ENCODE measurements at places on chromosomes 1 and 21. TPM values are rescaled to one million over a fixed set of nuclear protein-coding genes. Genes with fewer than 3 reads are reported as not detected.

DNA sequence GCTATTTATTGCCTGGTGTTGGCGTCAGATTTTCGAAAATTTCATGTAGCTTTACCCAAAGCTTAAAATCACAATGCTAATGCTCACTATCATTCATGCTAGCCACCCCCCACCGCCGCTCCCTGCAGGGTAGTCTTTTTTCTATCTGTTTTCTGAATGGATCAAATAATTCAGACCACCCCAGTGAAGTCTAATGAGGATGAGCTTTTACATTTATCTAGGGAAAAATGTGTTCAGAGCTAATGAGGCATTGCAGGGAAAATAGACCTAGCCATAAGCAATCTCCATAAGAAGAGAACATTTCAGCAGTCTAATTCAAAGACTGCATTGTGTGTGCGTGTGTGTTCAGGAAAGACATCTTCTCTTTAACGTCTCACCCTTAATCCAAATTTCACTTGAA lies 533.0 kb upstream of the PRMT6 start:
- H3K27ac ChIP-seq, result no peak overlapping the region
- no peaks in the 10 kb centered on the region for H3K4me1 ChIP-seq
- no peak for DNase-seq
- H3K4me3 ChIP-seq, result no peak overlapping the region
- H3K36me3 ChIP-seq, result no peaks in the 10 kb centered on the region

GRCh38 chr1:153122831-153123421 lies 9.6 kb upstream of the SPRR2F start:
- H3K27me3 ChIP-seq, result no peaks in the 10 kb centered on the region
- DNase-seq, result no peak
- no peaks in the 10 kb centered on the region for H3K4me1 ChIP-seq
- H3K4me3 ChIP-seq, result no peak overlapping the region

DNA sequence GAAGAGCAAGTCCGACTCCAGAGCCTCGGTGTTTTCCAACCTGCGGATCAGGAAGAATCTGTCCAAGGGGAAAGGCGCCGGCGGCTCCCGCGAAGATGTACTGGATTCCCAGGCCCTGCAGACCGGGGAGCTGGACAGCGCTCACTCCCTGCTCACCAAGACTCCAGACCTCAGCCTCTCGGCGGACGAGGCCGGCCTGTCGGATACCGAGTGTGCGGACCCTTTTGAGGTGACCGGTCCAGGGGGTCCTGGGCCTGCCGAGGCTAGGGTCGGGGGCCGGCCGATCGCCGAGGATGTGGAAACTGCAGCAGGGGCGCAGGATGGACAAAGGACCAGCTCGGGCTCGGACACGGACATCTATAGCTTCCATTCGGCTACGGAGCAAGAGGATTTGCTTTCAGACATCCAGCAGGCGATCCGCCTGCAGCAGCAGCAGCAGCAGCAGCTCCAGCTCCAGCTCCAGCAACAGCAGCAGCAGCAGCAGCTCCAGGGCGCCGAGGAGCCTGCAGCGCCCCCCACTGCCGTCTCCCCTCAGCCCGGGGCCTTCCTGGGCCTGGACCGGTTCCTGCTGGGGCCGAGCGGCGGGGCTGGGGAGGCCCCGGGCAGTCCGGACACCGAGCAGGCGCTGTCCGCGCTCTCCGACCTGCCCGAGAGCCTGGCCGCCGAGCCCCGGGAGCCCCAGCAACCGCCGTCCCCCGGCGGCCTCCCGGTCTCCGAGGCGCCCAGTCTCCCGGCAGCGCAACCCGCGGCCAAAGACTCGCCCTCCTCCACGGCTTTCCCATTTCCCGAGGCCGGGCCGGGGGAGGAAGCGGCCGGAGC lies 827 bp downstream of the FMN2 start:
- no peak overlapping the region for H3K4me3 ChIP-seq
- no peaks in the 10 kb centered on the region for H3K27me3 ChIP-seq
- DNase-seq, result no peak
- no peaks in the 10 kb centered on the region for H3K4me1 ChIP-seq
- H3K36me3 ChIP-seq, result no peaks in the 10 kb centered on the region

DNA sequence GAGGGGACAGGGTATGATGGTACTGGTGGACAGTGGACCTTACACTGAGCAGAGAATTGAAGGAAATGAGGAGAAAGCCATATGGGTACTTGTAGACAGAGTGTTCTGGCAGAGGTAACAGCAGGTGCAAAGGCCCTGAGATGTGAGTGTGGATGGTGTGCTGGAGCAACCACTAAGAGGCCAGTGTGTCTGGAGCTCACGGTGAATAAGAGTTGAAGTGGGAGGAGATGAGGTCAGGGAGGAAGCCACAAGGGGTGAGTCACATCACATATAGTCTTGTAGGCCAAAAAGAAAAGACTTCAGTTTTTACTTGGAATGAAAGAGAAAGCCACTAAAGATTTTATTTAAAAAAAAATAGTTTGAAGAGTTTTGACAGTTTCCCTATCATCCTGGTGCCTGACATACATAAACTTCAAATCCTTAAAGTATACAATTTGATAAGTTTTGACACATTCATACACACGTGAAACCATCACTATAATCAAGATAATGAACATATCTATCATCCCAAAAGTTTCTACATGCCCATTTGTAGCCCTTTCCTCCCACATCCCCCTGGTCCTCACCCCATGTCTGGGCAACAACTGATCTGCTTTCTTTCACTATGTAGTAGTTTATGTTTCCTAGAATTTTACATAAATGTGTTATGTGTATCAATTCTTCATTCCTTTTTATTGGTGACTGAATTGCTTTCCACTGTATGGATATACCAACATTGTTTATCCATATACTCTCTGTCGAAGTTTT lies 148.4 kb downstream of the GPATCH2 start:
- DNase-seq, result no peak
- no peak overlapping the region for H3K27ac ChIP-seq
- H3K36me3 ChIP-seq, result no peaks in the 10 kb centered on the region
- H3K4me1 ChIP-seq, result no peaks in the 10 kb centered on the region

DNA sequence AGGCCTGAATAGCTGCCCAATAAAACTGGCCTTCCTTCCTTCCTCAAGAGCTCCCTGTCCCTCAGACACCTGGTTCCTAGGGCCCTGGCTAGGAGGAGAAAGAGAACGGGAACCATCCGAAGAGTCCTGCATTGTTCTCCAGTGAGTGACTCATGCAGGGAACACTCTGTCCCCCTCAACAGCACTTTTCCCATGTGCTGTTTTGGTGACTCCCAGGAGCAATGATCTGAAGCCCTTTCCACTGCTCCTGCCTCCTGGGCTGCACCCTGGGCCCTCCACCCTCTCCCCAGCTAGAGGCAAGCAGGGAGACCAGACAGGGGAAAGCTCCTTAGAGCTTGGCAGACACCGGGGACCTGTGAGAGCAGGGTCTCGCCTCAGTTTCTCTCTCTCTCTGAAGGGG lies 18.9 kb downstream of the TNNT2 start:
- no peaks in the 10 kb centered on the region for H3K36me3 ChIP-seq
- H3K27ac ChIP-seq, result no peak overlapping the region
- no peaks in the 10 kb centered on the region for H3K27me3 ChIP-seq
- H3K4me1 ChIP-seq, result no peaks in the 10 kb centered on the region
- no peak overlapping the region for H3K4me3 ChIP-seq

GRCh38 chr1:6419804-6420453 lies at the start of gene HES2:
TSS of gene HES2 (minus strand) at chr1:6419919. CDS start at chr1:6419820, 99 bp downstream.
- no peak within 1 kb of the TSS for H3K4me3 ChIP-seq
- no peaks in the 10 kb centered on the region for H3K36me3 ChIP-seq
- peaks cover 67% of the 10 kb centered on the region for H3K27me3 ChIP-seq
- H3K4me1 ChIP-seq, result peaks cover 16% of the 10 kb centered on the region
- DNase-seq, result no peak

DNA sequence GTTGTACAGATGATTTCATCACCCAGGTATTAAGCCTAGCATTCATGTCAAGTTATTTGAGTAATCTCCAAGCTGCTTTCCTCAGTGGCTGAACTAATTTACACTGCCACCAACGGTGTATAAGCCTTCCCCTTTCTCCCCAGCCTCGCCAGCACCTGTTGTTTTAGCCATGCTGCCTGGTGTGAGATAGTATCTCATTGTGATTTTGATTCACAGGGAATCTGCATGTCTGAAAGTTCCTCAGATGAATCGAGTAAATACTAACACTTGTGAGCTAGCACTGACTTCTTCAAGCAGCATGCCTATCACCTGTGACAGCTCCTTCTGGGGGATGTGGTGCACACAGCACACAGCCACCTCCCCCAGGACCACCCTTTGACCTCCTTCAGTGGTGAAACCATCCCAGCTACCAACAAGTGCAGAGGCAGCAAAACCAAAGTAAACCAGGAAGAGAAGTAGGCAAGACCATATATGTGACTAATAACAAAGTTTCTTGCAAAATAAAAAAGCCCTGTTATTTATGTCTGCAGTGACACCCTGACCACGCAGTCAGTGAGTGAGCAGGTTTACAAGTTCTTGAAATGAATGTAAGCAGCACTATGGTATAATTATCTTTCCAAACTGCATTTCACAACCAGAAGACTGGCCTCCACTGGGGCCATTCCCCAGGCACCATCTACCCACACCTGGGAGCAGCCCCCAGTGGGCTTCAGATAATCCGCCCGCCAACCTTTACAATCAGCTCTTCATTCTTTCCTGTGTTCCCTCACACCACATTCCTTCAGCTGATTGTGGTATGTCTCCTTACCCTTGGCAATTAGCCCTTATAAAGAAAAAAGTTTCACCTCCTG lies 173.8 kb downstream of the ETS2 start:
- H3K36me3 ChIP-seq, result no peaks in the 10 kb centered on the region
- DNase-seq, result no peak
- no peak overlapping the region for H3K27ac ChIP-seq
- H3K4me3 ChIP-seq, result no peak overlapping the region
- no peaks in the 10 kb centered on the region for H3K27me3 ChIP-seq
- no peaks in the 10 kb centered on the region for H3K4me1 ChIP-seq

- no peak overlapping the region for H3K27ac ChIP-seq
- no peaks in the 10 kb centered on the region for H3K4me1 ChIP-seq
- DNase-seq, result no peak
- no peak overlapping the region for H3K4me3 ChIP-seq
- H3K27me3 ChIP-seq, result no peaks in the 10 kb centered on the region
Measured at GRCh38 chr1:36731226-36732014, 248.7 kb upstream of the CSF3R start.

The LCE2B gene
- not detected for total RNA-seq

The NPPB gene
- total RNA-seq, result not detected

The ATAD3B gene
- 81.6 TPM for total RNA-seq

The KCNJ6 gene
- not detected for total RNA-seq

The CYP4A22 gene
- total RNA-seq, result not detected
